ENCODE measurements at places on chromosomes 6 and 20.

DNA sequence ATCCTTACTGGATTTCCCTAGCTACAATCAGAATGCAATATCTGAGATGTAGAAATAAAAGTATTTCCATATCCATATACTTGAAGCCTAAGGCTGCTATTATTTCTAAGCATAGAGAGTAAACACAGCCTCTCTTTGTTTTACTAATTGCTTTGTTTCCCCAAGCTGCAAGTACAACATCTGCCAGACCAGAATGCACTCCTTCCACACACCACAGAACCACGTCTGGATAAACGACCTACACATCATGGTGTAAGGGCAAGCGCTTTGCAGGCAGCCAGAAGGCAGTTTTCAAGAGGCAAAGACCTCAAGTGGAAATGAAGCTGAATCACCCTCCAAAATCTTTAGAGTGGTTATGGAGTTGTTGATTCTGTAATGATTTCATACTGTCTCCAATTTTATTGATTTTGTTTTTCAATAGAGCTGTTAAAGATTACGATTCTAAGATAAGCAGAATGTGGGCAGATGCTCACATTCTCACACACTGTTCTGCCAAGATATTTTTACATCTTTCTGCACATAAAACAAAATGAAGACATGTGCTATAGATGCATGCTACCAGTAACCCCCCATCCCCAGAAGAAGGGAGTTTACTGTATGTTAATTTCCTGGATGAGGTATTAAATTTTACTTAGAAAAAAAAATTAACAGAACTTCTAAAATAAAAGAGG is 88.8 kb downstream of the THEMIS start:
- DNase-seq: no peak

GRCh38 chr20:46174469-46175126 is 56.5 kb downstream of the CD40 start:
- peak; percentile 42 for DNase-seq

GRCh38 chr6:169188475-169188874 is 65.2 kb downstream of the THBS2 start:
- peak; percentile 94 for DNase-seq

DNA sequence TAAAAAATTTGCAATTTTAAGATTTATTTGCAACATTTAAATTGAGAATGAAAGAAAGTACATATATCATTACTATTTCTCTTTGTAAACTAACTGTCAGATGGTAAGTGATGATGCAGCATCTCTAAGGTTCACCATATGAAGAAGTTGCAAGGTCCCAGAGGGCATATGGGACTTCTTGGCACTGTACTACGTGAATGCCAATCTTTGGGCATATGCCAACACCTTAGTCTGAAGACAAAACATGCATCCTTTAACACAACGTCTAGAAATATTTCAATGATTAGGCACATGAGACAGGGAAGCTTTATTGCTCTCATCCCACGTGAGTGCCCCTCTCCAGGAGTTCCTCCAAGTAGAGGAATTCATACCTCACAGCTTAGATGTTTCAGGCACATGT is 66.8 kb downstream of the CDK19 start:
- no peak for DNase-seq

DNA sequence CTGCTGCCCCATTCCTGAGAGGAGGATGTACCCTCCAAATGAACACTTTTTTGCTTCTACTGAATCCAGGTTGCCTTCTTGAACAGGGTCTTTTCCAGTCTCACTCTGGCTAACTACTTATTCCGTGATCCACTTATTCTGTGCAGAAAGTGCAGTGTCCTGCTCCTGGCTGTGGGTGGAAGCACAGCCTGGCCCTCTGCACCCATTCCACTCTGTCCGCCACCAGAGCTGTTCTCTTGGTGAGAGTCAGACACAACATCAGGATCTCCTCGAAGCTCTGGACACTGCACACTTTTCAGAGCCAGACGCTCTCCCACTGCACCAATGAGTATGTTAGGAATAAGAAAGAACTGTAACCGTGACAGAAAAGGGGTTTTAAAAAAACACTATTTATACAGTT is 174.2 kb downstream of the MCHR2 start:
- DNase-seq: no peak

GRCh38 chr20:16759181-16759563 is 11.0 kb downstream of the OTOR start:
- no peak for DNase-seq

GRCh38 chr20:45972500-45973183 is 639 bp upstream of the ZNF335 start:
- DNase-seq: no peak

- DNase-seq: no peak
Observed at GRCh38 chr6:166761801-166762200, 134.8 kb upstream of the RPS6KA2 start.

- DNase-seq: no peak
Observed at GRCh38 chr6:37369321-37370201, 15.8 kb downstream of the RNF8 start.

DNA sequence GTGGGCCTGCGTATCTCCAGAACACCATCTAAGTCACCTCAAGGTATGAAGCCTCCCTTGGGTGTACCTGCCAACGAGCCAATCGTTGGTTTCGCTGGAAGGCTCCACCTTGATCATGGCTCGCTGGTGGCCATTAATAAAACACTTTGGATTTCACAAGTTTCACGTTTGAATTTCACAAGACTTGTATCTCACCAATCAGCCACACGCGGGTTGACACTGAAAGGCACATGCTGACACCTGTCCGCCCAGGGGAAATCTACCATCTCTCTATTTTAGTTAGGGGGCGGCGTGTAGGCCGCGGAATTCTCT is 586 bp upstream of the HMGA1 start:
- DNase-seq: no peak

DNA sequence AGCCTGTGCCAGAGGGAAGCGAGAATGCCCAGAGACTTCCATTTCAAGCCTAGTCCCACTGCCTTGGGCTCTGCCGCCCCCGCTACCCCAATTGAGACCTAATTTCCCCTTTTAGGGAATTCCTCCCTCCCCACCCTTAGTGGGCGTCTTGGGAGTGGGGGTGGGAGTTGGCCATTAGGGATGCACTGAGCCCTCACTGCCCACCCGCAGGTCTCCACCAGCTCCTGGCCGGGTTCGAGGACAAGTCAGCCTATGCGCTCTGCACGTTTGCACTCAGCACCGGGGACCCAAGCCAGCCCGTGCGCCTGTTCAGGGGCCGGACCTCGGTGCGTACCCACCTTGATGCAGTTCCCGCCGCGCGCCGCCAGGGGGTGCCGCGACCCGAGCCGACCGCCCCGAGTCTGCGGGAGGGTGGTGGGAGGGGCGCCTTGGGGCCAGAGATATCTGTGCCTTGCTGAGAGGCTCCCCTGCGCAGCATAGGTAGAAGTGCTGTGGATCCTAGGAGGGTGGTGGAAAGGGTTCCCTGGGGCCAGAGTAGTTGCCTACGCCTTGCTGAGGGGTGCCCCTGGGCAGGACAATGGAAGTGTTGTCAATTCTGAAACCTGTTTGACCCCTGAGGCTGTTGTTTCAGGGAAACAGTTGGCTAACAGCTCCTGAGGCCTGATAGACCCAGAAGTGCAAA is 9.2 kb downstream of the ITPA start:
- no peak for DNase-seq

- DNase-seq: no peak
Observed at GRCh38 chr6:138336221-138336620, 41.5 kb upstream of the SMIM28 start.

Measured in fibroblast of lung (primary cell).